Suprapubic skin (tissue), 4 donors: ENCODE measurements at places on chromosomes 16 and 17.

DNA sequence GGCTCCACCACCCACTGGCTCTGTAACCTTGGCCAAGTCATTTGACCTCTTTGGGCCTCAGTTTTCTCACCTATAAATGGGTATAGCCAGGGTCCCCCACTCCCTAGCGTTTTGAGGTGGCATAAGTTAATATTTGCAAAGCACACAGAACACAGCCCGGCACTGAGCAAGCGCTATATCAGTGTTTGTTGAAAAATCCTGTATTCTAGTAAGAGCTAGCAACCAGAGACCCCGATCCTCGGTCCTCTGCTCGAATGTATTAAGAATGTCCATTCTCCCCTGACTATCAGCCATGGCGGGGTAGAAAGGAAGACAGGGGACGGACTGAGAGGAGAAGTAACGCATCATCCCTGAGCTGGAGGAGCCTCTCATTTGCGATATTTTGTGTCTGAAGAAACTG, 131.2 kb downstream of the IRF8 start:
- DNase-seq: peak; percentile 40

GRCh38 chr17:50301891-50302584, 27.8 kb downstream of the TMEM92 start:
- no peak for DNase-seq

GRCh38 chr17:5516060-5516792, 29.9 kb downstream of the MIS12 start:
- no peak for DNase-seq

GRCh38 chr16:27890006-27890405, 173.5 kb downstream of the GSG1L start:
- no peak for DNase-seq

DNA sequence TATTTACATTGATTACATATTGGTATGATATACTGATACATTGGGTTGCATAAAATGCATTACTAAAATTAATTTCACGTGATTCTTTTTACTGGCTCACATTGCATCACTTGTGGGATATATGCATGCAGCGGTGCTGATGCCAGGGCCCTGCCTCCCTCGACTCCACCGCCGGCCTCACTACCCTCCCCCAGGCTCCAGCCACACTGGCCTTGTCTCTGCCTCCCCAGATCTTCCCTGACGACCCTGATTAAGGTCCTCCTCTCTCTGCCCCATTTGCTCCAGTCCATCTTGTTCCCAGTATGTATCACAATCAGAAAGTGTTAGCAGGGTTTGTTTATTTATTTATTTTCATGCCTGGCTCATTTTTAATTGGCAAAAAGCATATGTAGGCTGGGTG, 306.8 kb downstream of the FOXL1 start:
- DNase-seq: no peak

- DNase-seq: no peak
Observed at GRCh38 chr17:80395402-80396151, 19.4 kb upstream of the ENDOV start.

- DNase-seq: no peak
Observed at GRCh38 chr17:7223375-7223774, 3.6 kb downstream of the ACADVL start.

DNA sequence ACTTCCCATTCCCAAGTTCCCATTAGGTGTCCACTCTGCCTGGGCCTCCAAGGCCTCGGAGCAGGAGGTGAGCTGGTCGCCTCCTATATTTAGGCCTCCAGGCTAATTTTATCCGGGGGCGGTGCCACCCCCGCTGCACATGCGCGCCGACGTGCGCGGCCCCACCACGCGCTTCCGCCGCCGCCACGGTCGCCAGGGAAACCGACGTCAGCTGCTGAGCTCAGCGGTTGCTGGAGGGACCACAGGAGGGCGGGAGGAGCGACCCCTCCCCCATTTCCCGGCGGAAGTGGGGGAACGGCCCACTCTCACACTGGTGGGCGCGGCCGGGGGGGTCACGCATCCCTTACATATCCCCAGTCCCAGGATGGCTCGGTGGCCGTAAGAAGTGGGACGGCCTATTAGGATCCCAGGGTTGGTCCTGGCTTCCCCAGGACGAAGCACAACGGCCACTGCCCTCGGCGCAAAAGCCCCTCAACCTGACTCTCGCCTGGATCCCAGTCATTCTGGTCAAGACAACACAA, 1.0 kb downstream of the PER1 start:
- peak; percentile 95 for DNase-seq

GRCh38 chr16:30740364-30741251, 7.6 kb upstream of the PHKG2 start:
- peak; percentile 93 for DNase-seq

- DNase-seq: peak; percentile 81
Observed at GRCh38 chr17:41917679-41918313, 955 bp downstream of the ACLY start.

DNA sequence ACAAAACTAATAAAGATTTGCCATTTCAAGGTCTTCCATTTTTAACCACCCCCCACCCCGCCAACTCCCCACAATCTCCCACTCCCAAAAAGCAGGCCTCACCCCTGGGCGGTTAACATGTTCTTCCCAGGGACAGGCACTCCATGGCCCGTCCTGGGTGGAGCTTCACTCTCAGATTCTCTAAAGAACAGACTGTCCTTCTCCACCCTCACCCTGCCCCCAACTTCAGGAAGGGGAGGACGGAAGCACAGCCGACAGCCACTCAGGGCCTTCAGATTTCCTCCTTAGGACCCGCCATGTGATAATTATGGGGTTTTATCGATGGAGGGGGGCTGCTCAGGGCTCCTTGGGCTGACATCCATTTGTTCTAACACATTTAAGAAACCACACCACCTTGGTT, 61.9 kb downstream of the ZFHX3 start:
- peak; percentile 88 for DNase-seq

DNA sequence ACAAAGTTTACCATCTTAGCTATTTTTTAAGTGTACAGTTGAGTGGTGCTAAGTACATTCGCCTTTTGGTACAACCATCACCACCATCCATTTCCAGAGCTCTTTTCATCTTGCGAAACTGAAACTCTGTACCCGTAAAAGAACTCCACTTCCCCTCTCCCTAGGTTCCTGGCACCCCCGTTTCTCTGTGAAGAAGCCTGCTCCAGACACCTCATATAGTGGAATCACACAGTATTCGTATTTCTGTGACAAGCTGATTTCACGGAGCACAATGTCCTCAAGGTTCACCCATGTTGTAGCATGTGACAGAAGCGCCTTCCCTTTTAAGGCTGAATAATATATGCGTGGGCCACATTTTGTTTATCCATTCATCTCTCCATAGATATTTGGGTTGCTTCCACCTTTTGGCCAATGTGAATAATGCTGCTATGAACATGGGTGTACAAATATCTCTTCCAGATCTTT, 54.2 kb upstream of the MAP3K14 start:
- DNase-seq: peak; percentile 24

- no peak for DNase-seq
Observed at GRCh38 chr16:70416748-70417616, 21.9 kb downstream of the ST3GAL2 start.

DNA sequence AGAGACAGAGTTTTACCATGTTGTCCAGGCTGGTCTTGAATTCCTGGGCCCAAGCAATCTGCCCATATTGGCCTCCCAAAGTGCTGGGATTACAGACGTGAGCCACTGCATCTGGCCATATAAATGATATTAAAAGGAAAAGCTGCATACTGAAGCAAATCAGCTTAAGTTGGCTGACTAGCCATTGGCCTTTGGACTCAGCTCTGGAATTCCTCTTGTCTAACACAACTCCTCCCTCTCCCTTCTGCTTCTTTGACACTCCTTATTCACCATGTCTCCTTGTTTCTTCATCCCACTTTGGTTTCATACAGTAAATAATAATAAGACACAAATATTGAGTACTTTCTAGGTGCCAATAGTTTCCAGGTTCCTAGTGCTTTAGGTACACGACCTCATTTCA, 7.5 kb downstream of the KRT12 start:
- no peak for DNase-seq

- DNase-seq: no peak
Observed at GRCh38 chr17:49469831-49470810, 25.0 kb upstream of the NGFR start.

- DNase-seq: no peak
Observed at GRCh38 chr16:85256190-85256739, 144.0 kb upstream of the CIBAR2 start.

- DNase-seq: no peak
Observed at GRCh38 chr17:72365857-72366414, 245.1 kb downstream of the SOX9 start.

DNA sequence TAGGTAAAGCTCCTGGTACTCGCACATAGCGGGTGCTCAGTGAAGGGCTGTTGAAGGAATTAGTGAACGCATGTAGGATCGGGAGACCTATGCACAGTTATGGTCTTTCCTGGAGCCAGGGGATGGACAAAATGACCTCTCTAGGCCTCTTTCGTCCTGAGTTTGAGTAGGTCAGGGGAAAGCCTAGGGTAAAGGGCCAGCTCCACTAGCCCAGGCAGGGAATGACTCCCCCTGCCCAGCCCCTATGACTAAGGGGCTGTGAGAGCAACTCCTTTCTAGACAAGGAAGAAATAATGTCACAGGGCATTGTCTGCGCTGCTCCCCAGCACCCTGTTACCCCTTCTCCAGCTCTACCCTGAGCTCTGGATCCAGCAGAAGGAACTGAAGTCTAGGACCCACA, 24.6 kb upstream of the FMNL1 start:
- DNase-seq: no peak

- no peak for DNase-seq
Observed at GRCh38 chr17:4856937-4857314, 23.8 kb downstream of the MINK1 start.

DNA sequence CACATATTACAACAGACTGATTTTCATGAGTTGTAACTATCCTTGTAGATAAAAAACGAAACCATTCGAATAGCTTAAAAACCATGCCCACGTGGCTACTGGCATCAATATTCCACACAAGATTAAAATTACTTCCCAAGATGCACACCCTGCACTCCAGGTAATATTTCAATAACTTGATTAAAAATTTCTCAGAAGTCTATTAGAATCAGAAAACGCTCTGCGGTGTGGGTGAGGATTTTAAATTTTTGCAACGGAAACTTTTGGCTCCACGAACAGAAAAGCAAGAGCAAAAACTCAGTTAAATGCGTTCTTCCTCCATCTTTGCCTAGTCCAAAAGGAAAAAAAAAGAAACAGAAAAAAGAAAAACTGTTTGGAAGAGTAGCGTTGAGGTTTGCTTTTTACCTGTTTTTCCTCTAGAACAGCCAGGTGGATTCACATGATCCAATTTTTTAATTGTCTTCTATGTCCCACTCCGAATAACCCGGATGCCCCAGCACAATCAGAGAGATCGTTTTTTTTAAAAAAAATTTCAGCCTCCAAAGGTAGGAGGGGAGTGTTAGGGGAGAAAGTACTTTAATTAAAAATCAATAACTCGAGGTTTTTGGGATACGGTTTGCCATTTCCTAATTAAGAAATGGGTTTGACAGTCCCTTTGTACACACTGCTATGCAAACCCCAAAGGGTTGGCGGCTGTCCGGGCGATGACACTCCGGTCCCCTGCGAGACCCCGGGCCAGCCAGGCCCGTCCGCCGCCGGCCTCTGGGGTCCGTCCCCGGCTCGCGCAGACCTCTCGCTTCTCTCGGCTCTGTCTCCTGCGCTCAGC, 708 bp upstream of the NFAT5 start:
- DNase-seq: no peak

DNA sequence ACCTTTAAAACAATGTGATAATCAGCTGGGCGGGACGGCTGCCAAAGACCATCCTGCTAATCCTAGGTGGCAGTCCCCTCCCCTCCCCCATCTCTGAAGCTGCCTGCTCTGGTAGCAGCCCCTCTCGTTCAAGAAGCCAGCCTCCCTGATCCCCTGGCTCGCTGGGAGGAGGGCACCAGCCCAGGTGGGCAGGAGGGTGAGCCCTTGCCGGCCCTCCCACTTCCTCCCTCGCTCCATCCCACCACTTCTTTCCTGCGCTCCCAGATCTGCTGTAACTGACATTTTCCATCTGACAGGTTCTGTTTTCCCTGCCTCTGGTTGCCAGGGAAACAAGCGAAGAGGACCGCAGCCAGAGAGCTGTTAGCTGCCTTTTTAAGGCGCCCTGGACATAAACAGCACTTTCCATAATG, 155.7 kb upstream of the TNRC6C start:
- no peak for DNase-seq

- no peak for DNase-seq
Observed at GRCh38 chr17:3510090-3510489, 34.3 kb downstream of the ASPA start.

GRCh38 chr17:42618442-42619150, 9.1 kb downstream of the TUBG1 start:
- DNase-seq: no peak

DNA sequence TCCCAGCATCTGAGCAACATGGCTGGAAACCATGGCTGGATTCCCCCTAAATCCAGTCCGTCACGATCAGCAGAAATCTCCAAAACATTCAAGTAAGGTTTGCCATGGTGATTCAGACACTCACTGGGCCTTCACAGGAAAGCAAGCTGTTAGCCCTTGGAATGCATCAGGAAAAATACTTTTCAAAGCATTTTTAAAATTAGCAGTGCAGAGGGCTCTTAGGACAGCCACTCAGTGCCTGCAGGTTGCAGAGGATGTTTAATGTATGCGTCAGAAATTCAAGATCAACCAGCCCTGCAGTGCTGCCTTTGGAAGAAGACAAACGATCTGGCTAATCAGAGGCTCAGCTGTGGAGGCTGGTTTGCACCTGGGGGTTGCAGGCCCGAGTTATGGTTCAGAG, 50.3 kb downstream of the FOXL1 start:
- DNase-seq: no peak

- no peak for DNase-seq
Observed at GRCh38 chr16:57147381-57148221, 38.2 kb downstream of the PSME3IP1 start.

GRCh38 chr16:57985204-57986181, 14.6 kb upstream of the CNGB1 start:
- peak; percentile 74 for DNase-seq

DNA sequence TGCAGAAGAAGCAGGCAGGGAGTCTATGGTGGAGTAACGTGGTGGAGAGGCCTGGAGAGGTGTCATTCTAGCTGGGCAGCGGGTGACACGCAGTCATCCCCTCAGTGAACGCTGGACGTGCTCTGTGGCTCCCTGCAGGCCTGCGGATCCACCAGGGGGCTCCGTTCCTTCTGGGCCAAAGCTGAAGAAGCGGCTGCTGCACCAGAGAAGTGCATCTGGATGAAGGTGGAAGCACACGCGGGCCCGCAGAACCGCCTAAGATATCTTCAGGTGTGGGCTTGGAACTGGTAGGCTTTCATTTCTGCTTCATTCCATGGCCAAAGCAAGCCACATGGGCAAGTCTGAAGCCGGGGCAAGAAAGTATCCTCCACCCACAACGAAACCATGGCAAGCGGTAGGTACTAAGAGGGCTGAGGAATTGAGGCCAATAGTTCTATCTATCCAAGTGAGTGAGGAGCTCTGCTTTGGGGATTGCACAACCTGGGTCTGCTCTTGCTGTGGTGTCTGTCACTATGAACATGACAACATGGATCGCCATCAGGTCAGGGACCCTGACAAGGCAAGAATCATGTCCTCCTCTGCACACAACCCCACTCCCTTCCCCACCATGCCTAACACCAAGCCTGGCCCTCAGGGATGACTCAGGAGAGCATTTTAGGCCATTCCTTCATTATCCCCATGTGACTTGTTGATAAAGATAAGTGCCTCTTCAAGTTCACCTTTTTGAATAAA, 78.9 kb upstream of the FBXO47 start:
- peak; percentile 44 for DNase-seq

GRCh38 chr17:7943291-7943690, 11.3 kb downstream of the CNTROB start:
- DNase-seq: no peak
